ENCODE measurements at places on chromosomes 12 and 14.

DNA sequence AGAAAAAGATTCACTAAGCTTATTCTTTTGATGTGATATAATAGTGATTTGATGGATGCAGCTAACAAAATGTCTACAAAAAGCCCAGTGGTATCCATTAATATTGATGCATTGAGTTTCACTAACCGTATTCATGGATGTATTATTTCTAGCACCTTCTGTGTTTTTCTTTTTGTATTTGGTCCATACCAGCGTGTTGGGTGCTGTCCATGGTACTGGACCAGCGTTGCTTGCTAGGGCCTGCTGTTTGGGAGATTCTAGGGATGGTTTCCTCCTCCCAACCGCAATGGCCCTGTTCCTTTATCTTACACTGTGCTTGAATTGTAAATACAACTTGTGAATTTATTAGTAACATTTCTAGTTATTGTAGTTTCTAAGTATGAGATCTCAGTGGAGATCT, 31.7 kb downstream of the ANO4 start:
- peak; percentile 22 for DNase-seq

DNA sequence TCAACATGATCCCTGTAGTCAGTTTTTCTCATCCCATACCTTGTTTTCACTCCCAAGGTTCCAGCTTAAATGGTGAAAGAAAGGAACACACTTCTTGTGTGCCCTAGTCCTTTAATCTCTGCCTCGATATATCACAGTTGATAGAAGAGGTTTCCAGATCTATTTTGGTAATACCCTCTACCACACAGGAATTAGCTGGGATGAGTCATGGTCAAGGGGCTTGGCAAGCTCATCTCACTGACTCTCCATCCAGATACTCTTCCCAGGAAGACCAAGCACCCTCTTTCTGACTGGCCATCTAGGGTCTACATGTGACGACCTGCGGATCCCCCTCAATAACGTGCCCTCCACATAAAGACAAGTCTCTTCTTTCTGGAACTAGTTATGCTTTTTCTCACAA, 277.9 kb downstream of the ITPR2 start:
- DNase-seq = no peak

GRCh38 chr14:58690801-58691516, 53.2 kb downstream of the DACT1 start:
- DNase-seq = peak; percentile 7

- no peak for DNase-seq
Measured at GRCh38 chr12:4160314-4161040, 113.1 kb upstream of the CCND2 start.

DNA sequence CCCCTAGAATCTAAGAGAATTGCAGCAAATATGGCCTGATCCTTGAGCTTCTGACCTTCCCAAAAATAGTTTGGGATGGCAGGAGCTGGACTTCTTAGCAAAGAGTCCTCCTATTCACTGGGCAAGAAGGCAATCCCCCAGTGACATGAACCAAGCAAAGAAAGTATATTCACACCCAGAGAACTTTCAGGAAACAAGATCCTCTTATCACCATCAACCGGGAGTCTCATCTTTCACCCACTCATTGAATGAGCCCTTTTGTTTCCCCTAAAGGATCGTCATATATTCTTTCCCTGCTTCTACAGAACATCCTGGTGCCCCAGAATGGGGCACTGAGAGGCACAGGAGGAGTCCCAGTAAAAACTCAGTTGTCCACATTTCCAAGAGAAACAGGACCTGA, 19.7 kb downstream of the SPTB start:
- DNase-seq = no peak

GRCh38 chr12:113940357-113941207, 25.5 kb downstream of the RBM19 start:
- no peak for DNase-seq

GRCh38 chr14:66137081-66137480, 349.1 kb upstream of the CCDC196 start:
- no peak for DNase-seq

GRCh38 chr12:51028126-51028812, 2.1 kb upstream of the SLC11A2 start:
- DNase-seq = peak; percentile 95

- no peak for DNase-seq
Measured at GRCh38 chr14:94056579-94057308, 24.3 kb downstream of the DDX24 start.

DNA sequence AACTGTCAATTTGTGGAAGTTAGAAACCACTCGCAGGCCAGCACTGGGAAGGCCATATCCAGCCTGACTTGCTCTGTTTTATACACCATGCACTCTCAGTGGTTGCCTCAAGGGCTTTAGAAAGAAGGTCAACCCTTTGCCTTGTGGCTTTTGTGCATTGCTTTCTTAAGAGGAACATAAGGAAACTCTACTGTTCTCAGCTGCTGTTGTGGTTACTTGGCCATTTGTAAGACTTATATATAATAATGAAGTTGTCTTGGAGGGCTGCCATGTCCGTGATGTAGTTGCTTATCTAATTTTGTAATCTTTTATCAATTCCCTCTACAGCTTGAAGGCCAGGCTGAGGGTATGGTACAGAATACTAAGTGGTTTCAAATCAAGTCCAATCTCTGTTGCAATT, 637.8 kb downstream of the DIO2 start:
- DNase-seq = no peak

GRCh38 chr14:100820957-100821356, 5.0 kb upstream of the MEG3 start:
- no peak for DNase-seq

- DNase-seq = no peak
Measured at GRCh38 chr14:56797569-56798446, 12.5 kb downstream of the OTX2 start.

GRCh38 chr12:96902076-96902475, 5.0 kb upstream of the NEDD1 start:
- DNase-seq = no peak

DNA sequence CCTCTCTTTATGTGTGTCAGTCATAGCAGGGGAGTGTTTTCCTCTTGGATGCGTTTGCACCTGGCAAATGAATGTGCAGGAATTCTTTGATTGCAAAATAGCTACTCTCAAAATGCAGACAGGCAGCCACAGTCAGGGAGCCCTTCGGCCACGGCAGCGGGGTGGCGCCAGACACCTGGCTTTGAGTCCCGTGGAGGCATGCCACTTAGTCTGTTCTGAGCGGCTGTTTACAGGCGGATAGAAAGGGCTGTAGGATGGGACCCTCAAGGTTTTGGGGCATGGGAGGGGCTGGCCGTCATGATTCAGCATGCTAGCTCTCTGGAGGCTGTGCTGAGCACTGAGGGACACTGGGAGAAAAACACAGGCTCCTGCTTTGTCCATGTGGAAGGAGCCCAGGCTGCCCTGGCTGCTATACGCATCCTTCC, 117.1 kb downstream of the SLC25A47 start:
- peak; percentile 69 for DNase-seq

DNA sequence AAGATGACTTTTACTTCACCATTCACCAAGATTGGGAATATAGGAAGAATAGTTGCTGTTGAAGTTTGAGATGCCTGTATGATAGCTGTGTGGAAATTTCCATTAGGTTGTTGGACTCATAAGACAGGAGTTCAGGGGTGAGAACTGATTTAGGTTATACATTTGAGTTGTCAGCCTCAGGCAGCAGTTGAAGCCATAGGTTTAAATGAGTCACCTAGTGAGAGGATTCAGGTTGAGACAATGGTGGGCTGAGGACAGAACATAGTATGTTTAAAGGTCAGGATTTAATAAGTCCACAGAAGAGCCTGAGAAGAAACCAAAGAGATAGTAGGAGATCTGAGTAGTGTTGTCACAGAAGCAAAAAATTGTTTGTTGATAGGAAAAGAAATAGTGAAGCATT, 63.6 kb upstream of the MON2 start:
- DNase-seq = no peak

DNA sequence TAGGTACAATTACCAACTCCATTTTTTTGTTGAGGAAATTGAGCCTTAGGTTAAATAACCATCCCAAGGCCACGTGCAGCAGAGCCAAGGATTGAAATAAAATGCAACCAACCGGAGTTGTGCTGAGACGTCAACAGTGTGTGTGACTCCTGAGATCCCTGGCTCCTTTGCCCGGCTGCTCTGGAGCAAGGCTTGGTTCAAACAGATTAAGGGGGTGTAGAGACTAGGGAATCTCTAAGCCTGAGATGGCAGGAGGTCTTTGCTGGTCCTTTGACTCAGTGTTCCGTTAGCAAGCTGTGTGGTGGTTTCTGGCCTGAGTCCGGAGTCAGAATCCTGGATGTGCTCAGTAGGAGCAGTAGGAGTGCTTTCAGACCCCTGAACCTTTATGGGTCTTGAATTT, 1.4 kb upstream of the SLC8A3 start:
- no peak for DNase-seq

DNA sequence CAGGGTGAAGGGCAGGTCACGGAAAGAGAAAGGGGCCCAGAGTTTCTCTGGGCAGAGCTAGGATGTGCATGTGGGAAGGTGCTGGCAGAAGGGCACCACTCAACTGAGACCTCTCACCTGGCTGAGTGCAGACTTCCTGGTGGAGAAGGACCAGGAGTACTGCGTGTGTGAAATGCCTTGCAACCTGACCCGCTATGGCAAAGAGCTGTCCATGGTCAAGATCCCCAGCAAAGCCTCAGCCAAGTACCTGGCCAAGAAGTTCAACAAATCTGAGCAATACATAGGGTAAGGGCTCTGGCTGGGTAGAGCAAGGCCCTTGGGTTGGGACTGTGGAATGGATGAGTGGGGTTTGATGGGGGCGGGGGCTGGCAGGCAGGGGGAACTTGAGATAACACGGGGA, 5.4 kb upstream of the SMARCD1 start:
- DNase-seq = no peak

GRCh38 chr14:24273422-24273998, 2.1 kb upstream of the RABGGTA start:
- no peak for DNase-seq

DNA sequence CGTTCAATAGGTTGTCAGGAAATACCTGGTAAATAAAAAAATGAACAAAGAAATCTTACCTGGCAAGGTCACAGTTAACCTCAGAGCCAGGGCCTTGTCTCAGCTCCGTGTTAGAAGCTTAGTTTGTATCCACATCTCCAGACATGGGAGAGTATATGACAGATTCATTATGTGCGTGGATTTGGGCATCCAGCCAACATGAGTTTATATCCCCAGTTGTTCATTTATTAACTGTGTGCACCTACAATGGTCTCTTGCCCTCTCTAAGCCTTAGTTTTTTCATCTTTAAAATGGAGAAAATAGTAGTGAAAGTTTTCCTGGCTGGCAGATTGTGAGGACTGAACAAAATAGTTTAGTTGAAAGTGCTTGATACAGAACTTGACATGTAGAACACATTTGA, 437.8 kb downstream of the NPAS3 start:
- no peak for DNase-seq

Data from large intestine (tissue), 12 donors.